ENCODE measurements at places on chromosomes 13 and 19.

GRCh38 chr13:107678075-107678689, 537.2 kb downstream of the LIG4 start:
- DNase-seq, result peak; percentile 36

GRCh38 chr13:98697791-98698190, 54.7 kb downstream of the SLC15A1 start:
- no peak for DNase-seq

DNA sequence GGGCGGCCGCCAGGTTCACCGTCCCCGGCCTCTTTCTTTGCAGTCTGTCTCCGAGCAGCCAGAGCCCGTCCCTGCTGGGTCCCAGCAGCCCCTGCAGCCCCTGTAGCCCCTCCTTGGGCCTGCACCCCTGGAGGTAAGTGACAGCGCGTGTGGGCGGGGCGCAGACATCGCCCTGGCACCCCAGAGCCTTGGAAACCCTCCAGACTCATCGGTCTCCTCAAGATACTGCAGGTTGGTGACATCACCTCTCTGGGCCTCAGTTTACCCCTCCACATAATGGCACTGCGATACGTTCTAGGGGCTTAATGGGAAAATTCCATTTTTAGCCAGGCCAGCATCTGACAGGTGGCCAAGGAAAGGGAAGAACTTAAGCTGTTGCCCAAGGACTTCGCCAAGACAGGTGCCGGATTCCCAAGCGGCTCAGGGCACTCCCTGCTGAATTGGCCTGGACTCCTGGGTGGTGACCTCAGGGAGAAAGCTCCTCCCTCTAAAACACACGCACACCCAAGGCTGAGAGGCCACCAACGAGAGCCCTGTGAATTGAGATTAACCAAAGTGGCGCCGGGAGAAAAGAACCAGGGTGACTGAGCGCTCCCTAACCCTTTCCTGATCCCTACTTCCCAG, 13.1 kb downstream of the MAST3 start:
- DNase-seq, result no peak

DNA sequence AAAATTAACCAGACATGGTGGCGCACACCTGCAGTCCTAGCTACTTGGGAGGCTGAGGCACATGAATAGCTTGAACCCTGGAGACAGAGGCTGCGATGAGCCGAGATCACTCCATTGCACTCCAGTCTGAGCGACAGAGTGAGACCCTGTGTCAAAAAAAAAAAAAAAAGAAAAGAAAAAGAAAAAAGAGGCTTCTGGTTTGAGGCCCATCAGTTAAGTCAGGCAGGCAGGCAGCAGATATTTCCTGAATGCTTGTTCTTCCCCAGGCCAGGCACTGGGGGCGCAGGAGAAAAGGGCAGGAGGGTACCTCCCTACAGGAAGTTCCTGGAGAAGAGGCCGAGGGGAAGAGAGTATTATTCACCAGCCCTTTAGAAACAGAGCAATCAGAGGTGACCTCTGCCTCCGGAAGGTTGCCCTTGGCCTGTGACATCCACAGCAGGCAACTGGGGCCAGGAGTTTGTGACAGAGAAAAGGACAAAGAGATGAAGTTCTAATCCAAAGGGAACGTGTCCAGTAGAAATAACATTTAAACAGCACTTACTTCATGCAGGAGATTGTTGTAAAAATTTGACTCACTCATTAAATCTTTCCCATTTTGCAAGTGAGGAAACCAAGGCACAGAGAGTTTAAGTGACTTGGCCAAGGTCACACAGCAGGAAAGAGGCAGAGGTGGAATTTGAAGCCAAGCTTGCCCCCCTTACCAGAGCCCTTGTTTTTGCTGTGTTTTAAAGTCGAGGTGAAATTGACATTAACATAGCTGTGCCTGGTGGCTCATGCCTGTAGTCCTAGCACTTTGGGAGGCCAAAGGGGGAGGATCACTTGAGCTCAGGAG, 4.3 kb upstream of the RLN3 start:
- DNase-seq, result no peak

DNA sequence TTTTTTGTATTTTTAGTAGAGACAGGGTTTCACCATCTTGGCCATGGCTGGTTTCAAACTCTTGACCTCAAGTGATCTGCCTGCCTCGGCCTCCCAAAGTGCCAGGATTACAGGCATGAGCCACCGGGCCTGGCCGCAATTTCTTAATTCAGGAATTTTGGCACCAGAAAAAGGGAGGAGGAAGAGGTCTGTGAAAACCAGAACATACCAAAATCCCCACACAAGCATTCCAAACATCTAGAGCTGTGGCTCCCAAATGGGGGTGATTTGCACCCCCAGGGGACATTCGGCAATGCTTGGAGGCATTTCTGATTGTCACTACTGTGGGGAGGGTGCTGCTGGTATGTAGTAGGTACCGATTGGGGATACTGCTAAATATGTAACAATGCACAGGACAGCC, 40.2 kb upstream of the ABCC4 start:
- DNase-seq, result no peak

- no peak for DNase-seq
These were observed 440.5 kb downstream of the ITGBL1 start for GRCh38 chr13:101893021-101893420.

DNA sequence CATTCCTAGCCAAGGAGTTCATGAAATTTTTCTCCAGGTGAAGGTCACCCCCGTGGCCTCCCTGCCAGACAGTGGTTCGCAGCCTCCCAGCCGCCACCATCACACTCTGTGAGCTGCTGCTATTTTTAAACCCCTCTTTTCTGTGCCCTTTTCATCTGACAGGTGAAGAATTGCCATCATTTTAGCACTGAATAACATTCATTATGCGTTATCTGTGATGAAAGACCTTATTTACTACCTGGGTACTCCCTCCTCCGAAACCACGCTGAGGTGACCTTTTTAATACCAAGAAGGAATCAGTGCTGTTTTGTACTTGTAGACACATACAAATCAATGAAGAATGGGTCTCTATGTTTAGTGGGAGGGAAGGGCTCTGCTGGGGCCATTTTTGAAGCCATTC, 148.9 kb upstream of the GPR12 start:
- DNase-seq, result no peak

All from LNCaP clone FGC (cell line).